ENCODE measurements at places on chromosomes 3 and 15.
A peak's percentile ranks its signal among the peaks of the same experiment; 100 is the strongest.

DNA sequence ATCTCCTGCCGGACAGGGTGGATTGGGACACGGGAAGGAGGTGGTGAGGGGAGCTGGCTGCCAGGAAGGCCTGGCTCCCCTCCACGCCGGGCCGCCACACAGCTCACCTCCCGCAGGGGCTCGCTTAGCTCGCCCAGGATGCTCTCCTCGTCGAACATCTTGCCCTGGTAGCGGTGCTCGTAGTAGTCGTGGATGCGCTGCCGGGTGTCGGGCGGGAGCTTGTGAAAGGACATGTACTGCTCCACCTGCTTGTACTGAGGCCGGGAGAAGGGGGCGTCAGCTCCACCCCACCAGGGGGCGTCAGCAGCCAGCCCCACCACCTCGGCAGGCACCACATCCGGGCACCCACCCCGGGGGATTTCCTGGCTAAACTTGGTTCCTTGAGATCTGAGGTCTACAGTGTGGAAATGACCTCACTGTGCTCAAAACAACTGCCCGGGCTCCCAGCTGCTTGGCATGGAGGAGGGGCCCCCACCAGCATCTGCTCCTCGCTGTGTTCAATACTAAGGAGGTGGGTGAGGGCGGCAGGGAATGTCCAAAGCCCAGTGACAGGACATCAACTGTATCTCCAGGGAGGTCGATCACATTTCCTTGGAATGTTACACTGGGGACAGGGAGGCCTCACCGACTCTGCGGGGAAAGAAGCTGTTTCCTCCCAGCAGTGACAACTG is 43.4 kb downstream of the HCN4 start:
- no peak for DNase-seq

- DNase-seq = no peak
These were observed 16.9 kb downstream of the FBXW12 start for GRCh38 chr3:48388966-48389365.

GRCh38 chr15:24899795-24900194 is 55.0 kb upstream of the SNRPN start:
- DNase-seq = no peak

- DNase-seq = no peak
These were observed 1044.2 kb downstream of the PLOD2 start for GRCh38 chr3:145116769-145117168.

GRCh38 chr3:24520101-24520495 is 25.4 kb upstream of the THRB start:
- DNase-seq = no peak

- no peak for DNase-seq
These were observed 324.1 kb downstream of the SQOR start for GRCh38 chr15:45958924-45959323.

GRCh38 chr3:195800240-195800639 is 11.5 kb downstream of the MUC4 start:
- DNase-seq = no peak

GRCh38 chr3:123444023-123444422 is 4.9 kb downstream of the ADCY5 start:
- DNase-seq = no peak

- no peak for DNase-seq
These were observed 153.0 kb upstream of the WNT5A start for GRCh38 chr3:55639896-55640765.

DNA sequence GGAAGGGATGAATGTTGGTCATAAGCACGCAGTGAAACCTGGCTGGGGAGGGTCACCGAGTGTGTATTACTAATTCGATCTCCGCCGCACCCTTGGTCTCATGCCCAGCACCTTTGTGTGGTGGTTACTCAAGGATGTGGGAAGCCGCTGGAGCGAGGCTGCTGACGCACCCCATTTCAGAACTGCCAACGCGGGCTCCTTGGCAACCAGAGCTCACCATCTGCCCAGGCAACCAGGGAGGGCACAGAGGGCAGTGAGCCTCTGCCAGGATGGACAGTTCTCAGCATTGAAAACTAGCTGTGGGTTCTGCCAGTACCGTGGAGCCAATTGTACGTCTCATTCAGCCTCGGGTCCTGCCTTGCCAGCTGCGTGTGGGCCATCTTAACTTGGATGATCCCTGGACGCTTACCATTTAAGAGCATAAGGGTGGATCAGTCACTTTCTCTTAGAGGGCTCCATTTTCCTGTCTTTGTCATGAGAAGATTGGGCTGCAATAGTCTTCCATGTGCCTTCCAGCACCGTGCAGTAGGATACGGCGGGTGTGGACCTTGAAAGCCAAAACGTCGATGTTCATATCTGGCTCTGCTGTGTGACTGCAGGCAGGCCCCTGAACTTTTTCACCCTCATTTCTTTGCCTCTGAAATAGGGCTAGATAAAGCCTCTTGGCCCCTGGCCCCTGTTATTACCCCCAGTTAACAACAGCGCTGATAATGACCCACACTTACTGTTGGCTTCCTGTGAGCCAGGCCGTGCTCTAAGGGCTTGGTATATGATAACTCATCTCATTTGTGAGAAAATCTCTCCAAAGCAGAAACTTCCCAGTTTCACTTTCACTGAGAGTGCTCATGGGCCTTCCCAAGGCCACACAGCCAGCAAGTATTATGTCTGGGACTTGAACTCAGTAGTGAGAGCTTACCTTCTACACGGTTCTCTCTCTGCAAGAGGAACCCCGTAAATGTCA is 238.8 kb downstream of the OPA1 start:
- DNase-seq = no peak

DNA sequence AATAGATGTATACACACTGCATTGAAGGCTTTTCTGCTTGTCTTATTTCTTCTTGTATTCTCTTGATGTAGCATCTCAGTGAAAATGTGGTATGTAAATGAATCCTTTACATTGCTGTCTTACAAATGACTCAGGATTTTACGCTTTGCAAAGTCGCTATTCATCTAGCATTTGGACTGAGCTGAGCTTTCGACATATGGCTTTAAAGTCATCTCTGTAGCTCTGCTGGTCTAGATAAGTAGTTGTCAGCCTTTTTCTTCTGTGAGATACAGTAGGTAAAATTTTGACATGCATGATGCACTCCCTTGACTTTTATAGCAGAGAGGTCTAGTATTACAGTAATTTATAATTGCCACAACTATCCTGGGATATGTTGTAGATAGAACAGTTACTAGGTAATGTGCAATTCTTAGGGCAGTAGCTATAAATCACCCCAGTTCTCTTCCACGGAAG is 16.8 kb downstream of the MEF2A start:
- DNase-seq = no peak

GRCh38 chr15:68407886-68408881 is 23.8 kb downstream of the ITGA11 start:
- no peak for DNase-seq

GRCh38 chr3:29332195-29332637 is 51.3 kb downstream of the RBMS3 start:
- no peak for DNase-seq

GRCh38 chr3:181796641-181797040 is 84.9 kb downstream of the SOX2 start:
- DNase-seq = no peak

- DNase-seq = no peak
These were observed 790.7 kb downstream of the ROBO1 start for GRCh38 chr3:78977073-78977472.

GRCh38 chr3:11498646-11499045 is 145.1 kb downstream of the VGLL4 start:
- DNase-seq = peak; percentile 58

GRCh38 chr3:120661106-120661905 is 20.7 kb downstream of the HGD start:
- DNase-seq = no peak

DNA sequence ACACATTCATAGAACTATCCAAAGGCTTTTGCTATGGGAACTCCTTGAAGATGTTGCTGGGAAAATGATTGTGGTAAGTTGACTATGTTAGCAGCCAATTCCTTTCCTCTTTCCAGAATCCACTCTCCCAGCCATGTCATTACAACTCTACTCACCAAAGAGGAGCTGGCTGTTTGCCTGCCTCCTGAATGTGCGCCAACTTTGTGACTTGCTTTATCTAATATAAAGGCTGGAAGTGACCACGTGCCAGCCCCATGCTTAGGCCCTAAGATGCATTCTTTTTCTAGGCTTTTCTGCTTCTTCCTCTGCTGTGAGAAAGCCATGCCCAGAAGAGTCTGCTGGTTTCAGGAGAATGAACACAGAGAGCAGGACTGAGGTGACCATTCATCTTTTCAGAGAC is 182.2 kb downstream of the GABRB3 start:
- DNase-seq = no peak

GRCh38 chr3:151124476-151124875 is 39.0 kb downstream of the MED12L start:
- peak; percentile 7 for DNase-seq

DNA sequence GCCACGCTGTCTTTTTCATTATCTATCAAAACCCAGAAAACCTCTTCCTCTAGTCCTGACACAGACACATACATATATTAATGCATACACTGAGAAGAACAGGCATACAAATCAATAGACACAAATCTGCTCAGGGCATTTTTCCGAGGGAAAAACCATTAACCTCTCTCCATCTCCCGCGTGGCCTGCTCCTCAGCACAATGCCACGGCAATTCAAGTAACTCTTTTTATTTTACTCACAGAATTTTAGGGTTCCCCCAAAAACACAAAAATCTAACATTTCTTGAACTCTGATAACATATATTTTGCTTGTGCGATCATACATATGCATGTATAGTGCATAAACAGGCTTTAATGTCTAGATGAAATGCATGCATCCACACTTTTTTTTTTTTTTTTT is 110.8 kb upstream of the NSMCE3 start:
- DNase-seq = no peak

DNA sequence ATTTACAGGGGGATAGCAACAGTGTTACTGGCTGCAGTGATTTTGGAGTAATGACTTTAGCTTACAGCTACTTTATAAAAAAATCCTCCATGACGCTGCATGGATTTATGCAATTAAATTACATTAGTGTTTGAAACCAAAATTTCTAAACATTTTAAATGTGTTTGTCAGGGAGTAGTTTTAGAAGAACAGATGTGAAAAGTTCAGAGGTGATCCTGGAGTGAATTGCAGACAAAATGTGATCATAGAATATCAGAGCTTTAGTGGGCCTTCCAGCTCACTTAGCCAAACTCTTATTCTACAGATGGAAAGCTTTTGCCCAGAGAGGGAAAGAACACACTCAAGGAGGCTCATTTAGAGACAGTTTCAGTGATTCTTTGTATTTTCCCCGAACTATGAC is 376.3 kb downstream of the LPP start:
- DNase-seq = no peak

DNA sequence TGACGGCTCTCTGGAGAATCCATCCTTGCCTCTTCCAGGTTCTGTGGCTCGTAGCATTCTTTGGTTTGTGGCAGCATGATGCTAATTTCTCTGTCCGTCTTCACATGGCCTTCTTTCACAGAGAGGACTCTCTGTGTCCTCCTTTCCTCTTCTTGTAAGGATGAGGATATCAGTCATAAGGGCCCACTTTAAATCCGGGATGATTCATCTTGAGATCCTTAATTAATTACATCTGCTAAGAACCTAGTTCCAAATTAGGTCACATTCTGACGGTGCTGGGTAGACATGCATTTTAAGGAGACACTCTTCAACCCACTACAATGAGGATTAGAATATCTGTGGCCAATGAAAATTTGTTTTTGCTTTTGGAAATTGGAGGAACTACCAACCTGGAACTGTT is 15.7 kb upstream of the GXYLT2 start:
- DNase-seq = no peak

- DNase-seq = no peak
These were observed 22.5 kb downstream of the LRTM1 start for GRCh38 chr3:54905261-54905888.

DNA sequence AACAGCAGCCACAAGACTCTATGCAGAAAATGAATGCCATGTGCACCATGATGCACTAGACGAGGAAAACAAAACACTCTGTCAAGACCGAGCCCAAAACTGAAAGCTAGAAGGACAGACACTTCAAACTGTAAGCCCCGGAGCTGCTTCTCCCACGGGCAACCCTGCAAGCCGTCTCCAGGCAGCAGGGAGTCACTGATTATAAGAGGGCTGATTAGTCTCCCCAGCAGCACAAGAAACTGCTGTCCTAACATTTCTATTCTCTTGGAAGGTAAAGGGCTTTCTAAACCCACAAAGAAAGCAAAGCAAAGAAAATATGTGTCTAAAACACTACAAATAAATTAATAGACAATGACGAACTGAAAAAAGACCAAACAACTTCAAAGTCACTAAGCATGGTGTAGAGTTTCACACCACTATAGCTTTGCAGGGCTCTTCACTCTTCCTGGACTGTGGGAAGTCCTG is 15.5 kb downstream of the TBC1D2B start:
- peak; percentile 68 for DNase-seq

DNA sequence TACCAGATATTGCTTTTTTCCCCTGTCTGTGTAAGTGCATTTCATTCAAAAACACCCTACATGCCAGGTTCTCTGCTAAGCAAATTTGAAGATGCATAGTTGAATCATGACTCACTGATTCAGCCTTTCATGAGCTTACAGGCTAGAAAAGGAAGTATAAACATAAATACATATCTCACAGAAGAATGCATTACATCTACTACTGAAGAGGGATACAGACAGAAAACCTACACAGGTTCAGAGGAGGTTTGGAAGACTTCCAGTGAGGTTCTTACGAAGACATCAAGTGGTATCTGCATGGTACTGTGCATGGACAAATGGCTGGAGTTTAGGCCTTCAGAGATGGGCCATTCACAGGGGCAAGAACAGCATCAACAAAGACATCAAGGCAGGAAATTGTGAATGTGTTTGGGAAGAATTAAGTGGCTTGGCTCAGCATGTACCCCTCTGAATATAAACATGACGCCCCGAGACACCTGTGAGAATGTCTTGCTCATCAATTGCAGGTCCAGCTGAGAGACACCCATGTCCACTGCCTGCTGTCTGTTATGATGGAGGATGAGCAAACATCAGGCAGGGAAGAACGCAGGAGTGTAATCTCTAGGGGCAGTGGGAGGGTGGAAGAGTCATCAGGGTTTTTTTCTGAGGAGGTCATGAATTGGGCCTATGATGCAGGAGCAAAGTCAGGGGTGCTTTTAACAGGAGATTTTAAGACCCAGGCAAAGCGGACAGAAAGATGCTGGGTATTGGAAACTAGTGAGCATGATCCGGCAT is 105.1 kb upstream of the GALNT15 start:
- DNase-seq = no peak

- no peak for DNase-seq
These were observed 287.6 kb downstream of the SOX2 start for GRCh38 chr3:181999314-181999713.

GRCh38 chr3:41630708-41631107 is 331.2 kb downstream of the ULK4 start:
- DNase-seq = peak; percentile 16

- no peak for DNase-seq
These were observed 9.3 kb downstream of the PAK6 start for GRCh38 chr15:40248006-40248783.

- DNase-seq = no peak
These were observed 191.0 kb upstream of the LINGO1 start for GRCh38 chr15:77823736-77824135.

- no peak for DNase-seq
These were observed 1340.5 kb downstream of the ROBO1 start for GRCh38 chr3:78427303-78427702.

- no peak for DNase-seq
These were observed 127.0 kb downstream of the KLHL25 start for GRCh38 chr15:85667491-85668424.
